ENCODE measurements at places on chromosomes 1 and 21.

GRCh38 chr1:209661071-209661470 lies 8.8 kb upstream of the LAMB3 start:
- DNase-seq: no peak

GRCh38 chr1:151620286-151620685 lies 8.4 kb downstream of the SNX27 start:
- DNase-seq: peak; percentile 33

GRCh38 chr1:76086597-76086996 lies 12.1 kb downstream of the ST6GALNAC3 start:
- no peak for DNase-seq

GRCh38 chr21:33063375-33063883 lies 6.5 kb upstream of the OLIG1 start:
- no peak for DNase-seq

GRCh38 chr1:174874331-174875053 lies 125.3 kb upstream of the CACYBP start:
- DNase-seq: peak; percentile 29

GRCh38 chr1:112850034-112850757 lies 105.8 kb downstream of the SLC16A1 start:
- DNase-seq: no peak

Data from Ammon's horn (tissue), 1 donor.